ENCODE measurements at places on chromosomes 5 and 9. TPM values are rescaled to one million over a fixed set of nuclear protein-coding genes. Genes with fewer than 3 reads are reported as not detected.

C7 gene
- 582 TPM for total RNA-seq

WNT8A gene
- not detected for total RNA-seq

PCDHA4 gene
- 0.16 TPM for total RNA-seq

CORO2A gene
- 0.60 TPM for total RNA-seq

PSD2 gene
- total RNA-seq = 0.13 TPM

SGTB gene
- total RNA-seq = 7.4 TPM

FBP2 gene
- 0.62 TPM for total RNA-seq

B4GALT1 gene
- total RNA-seq = 107 TPM

CDC14B gene
- 15.1 TPM for total RNA-seq

PCDHB6 gene
- total RNA-seq = 0.86 TPM

CCDC152 gene
- 2.7 TPM for total RNA-seq

PRDM9 gene
- not detected for total RNA-seq

SLC6A19 gene
- total RNA-seq = not detected

CNTNAP3 gene
- total RNA-seq = 13.7 TPM

TXNDC8 gene
- not detected for total RNA-seq

CCNO gene
- 0.16 TPM for total RNA-seq

GZMA gene
- 3.1 TPM for total RNA-seq

TMC1 gene
- 0.27 TPM for total RNA-seq

SUSD1 gene
- 13.7 TPM for total RNA-seq
